ENCODE measurements at places on chromosomes 1 and 21.

GRCh38 chr1:32767641-32768040 is 49.5 kb downstream of the YARS1 start:
- no peak for DNase-seq

- no peak for DNase-seq
Measured at GRCh38 chr1:193211539-193211938, 25.1 kb upstream of the B3GALT2 start.

DNA sequence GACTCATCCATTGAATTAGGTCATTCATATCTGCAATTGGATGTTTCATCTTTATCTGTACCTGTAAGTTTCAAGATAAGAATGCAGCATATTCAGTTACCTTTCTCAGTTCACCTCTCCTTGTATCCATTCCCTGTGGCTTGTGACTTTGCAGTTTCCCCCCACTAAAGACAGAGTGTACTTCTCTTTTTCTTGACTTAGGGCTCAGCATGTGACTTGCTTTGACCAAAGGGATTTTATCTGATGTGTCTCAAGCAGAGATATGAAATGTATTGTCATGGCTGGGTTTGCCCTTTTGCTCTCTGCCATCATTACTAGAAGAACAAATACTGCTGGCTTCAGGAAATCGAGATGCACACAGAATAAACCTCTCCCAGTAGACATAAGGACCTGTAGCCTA is 754.8 kb downstream of the ADGRL2 start:
- DNase-seq: no peak

GRCh38 chr1:30478799-30479563 is 244.4 kb downstream of the MATN1 start:
- no peak for DNase-seq

DNA sequence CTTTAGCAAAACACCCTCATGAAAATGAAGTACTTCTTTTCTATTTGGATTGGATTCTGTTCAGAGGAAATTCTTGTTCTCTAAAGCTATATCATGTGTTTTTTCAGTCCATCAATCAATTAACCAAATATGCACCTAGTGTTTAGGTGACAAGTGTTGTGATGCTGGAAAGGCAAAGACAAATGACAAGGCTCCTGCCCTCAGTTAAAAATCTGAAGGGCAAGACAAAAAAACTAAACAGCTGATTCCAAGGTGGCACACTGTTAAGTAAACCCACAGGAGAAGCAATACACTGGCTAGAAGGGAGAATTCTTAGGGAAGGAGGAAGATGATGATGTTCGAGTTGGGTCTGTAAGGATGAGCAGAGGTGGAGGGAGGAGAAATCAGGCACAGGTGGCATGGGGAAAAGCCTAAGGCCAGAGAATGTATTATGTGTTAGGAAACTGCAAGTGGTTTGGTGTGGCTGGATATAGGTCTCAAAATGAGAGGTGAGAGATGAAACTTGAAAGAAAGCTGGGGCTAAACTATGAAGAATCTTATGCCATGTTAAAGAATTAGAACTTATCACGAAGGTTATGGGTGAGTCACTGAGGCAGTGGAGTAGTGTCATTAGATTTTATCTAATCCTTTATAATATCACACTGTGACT is 51.8 kb upstream of the GFI1 start:
- DNase-seq: no peak

- DNase-seq: no peak
Measured at GRCh38 chr1:205287767-205288559, 33.6 kb downstream of the NUAK2 start.

DNA sequence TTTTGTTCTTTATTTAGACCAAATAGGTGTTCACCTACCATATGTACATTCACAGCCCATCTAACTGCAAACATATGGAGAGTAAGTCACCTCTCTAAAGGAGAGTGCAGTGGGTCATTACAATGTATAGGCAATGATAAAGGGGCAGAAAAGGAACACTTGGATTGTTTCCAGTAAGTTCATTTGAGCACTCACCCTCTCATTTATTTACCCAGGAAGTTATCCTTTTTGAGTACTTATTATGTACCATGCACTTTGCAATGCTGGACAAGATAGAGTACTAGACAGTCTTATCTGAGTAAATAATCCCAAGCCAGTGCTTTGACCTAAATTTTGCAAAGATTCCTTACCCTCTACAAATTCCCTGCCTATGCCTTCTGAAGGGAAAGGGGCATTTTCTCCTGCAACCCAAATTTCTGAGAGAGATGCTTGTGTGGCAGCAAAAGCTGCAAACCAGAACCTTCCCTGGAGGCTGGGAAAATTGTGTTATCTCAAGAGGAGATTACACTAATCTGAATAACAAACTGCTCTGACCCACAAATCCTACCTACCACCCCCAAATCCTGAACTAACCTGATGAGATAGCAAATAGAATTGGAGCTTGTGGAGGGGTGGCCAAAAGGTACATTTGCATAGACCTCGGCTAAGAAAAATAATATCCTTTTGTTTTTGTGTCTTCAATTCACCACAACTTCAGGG is 18.6 kb upstream of the RGS8 start:
- DNase-seq: no peak

Data from DMS 273 treated with DMSO at 0.1 percent for 48 hours (cell line).